Fibroblast of upper back skin (primary cell): ENCODE measurements at places on chromosomes 6 and 20.

DNA sequence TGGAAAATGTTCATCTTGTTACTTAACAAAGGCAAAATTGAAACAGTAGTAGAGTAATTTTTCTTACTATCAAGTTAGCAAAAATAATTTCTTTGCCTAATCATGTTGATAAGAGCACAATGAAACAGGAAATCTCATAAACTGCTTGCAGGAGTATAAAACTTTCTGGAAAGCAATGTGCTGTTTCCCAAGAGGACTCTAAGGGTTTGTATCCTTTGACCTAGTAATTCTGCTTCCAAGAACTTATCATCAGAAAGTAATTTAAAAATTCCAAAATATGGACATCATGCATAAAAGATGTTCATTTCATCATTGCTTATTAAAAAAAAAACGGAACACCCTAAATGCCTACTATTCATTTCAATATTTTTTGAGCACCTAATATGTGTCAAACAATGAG, 46.1 kb upstream of the TNFAIP3 start:
- peak; percentile 50 for DNase-seq

- peak; percentile 92 for DNase-seq
Observed at GRCh38 chr6:4125933-4126864, 9.2 kb downstream of the ECI2 start.

DNA sequence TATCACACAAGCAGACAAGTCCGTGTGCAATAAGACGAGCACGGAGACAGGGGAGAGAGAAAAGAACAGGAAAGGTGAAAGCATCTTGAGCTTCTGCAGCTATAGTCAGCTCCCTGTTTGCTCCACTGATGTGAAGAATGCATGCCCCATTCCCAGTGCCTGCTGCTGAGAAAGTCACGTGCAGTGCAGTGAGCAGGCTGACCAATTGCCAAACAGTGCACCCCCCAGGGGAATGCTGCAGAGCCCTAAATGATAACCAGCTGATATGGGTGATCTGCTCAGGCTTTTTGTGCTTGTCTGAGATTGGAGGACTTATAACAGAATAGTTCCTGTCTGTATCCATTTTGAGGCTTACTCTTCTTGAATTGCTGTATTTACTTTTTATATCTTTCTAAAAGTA, 121.5 kb downstream of the PACRG start:
- DNase-seq: peak; percentile 10

DNA sequence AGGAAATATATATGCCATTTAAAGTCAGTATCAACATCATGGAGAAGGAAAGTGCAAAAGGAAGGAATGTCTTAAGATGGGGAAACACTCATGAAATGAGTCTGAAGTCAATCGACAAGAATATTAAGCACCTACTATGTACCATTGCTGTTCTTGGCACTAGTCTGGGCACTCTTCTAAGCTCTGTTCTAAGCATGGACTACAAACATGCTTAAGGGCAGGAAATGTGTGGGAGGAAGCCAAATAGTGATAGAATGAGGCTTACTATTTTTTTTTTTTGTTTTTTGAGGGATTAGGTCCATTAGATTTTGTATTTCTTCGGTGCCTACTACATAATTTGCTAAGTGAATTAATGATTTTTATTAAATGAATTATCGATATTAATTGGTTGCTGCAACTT, 83.8 kb upstream of the SUPT3H start:
- no peak for DNase-seq

GRCh38 chr6:53546281-53546680, 1.4 kb upstream of the GCLC start:
- peak; percentile 41 for DNase-seq

DNA sequence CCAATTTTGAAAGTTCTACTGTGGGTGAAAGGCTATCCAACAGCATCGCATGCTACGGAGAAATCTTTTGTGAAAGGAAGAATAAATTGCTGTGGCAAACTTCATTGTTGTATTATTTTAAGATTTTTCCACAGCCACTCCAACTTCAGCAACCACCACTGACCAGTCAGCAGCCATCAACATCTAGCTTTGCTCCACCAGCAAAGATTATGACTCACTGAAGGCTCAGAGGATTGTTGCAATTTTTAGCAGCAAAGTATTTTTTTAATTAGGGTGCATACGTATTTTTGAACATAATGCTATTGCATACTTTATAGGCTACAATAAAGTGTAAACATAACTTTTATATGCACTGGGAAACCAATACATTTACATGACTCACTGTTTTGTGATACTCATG, 493.5 kb downstream of the TFAP2A start:
- no peak for DNase-seq

- peak; percentile 18 for DNase-seq
Observed at GRCh38 chr6:6661684-6662083, 73.2 kb downstream of the LY86 start.

- DNase-seq: no peak
Observed at GRCh38 chr6:102902471-102902870, 1509.0 kb downstream of the GRIK2 start.

GRCh38 chr6:148990403-148990802, 243.6 kb downstream of the UST start:
- DNase-seq: no peak

- no peak for DNase-seq
Observed at GRCh38 chr6:138219398-138219797, 1.1 kb upstream of the PBOV1 start.

GRCh38 chr6:85135376-85136094, 314.3 kb upstream of the NT5E start:
- peak; percentile 87 for DNase-seq

DNA sequence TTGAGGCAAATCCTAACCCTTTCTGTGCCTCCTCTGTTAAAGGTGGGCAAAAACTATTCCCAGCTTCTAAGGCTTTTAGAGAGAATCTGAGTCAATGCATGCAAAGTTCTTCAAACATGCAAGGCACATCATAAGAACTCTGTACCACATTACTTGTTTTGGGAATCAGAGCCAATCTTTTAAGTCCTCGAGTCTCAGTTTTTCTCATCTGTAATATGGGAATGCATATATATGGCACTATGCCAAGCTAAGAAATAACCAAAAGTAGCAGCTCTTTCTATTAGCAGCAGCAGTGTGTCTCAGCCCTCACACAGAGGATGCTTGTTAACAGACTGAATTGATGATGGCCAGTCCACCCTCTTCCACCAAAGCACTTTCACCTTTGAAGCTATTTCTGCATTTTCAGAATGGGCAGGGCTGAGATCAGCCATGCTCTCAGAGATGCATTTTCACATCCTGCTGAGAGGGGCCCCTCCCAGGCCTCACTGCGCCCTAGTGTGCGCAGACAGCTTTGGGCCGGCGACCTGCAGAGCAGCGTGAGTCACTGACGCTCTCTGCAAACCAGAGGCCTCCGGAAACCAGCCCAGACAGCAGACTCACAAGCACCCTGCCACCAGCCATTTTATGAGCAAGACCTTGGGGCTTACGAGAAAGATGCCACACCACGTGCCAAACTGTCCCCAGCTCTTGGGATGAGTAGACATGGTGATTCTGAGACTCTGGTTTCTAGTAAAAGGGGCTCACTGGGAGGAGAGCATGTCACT, 138.0 kb downstream of the NFATC2 start:
- peak; percentile 15 for DNase-seq
